HL-60 (cell line): ENCODE measurements at places on chromosomes 16 and 17.

DNA sequence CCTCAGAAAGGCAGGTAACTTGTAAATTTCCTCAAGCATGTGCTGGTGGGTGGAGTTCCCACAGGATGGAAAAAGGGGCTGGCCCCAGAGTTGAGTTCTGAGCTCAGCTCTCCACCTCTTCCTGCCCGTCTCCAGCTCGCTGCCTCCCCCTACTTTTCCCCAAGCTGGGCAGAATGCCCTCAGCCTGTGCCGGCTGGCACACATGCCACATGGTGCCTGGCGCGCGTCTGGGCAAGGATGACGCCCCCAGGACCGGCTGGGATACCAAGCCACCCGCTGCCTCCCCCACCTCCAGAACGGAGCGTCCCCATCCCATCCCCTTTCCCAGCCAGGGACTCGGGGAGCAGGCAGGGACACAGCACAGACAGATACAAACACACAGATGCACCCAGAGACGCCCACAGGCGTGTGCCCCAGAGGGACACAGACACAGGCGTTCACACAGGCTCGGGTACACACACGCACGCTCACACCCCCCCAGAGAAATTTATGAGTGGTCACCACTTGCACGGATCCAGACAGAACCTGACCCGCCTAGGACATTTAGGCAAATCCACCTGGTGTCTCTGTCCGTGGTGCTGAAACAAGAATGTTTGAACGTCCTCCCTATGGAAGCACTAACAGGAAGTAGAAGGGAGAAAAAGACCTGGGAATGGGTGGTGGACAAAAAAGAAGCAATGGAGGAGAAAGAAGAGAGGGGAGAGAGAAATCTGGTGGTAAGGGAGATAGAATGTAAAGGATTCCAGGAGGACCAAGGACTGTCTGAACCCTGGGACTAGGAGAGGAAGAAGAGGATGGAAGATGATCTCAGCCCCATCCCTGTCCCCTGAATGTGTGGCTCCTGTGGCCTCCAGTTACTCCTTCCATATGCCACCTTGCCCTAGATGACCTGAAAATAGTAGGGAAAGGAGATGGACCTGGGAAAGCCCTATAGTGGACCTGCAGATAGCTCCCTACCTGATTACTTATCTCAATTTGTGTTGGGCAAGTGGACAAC is 15.5 kb downstream of the NEUROD2 start:
- DNase-seq = no peak

DNA sequence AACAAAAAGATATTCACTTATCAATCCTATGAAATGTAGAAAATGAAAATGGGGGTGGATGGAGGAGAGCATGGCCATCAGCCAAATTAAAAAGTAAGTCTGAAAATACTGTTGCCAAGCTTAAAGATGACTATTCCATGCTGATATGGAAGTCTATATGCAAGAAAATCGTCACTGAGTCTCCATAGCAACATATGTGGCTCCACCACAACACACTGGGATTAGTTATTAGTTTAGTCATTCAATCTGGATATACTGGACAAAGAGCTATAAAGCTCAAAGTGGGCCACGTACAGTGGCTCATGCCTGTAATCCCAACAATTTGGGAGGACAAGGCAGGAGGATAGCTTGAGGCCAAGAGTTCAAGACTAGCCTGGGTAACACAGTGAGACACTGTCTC is 24.7 kb upstream of the PSMD7 start:
- DNase-seq = no peak

- peak; percentile 17 for DNase-seq
Measured at GRCh38 chr17:30113213-30113612, 3.4 kb upstream of the NSRP1 start.

DNA sequence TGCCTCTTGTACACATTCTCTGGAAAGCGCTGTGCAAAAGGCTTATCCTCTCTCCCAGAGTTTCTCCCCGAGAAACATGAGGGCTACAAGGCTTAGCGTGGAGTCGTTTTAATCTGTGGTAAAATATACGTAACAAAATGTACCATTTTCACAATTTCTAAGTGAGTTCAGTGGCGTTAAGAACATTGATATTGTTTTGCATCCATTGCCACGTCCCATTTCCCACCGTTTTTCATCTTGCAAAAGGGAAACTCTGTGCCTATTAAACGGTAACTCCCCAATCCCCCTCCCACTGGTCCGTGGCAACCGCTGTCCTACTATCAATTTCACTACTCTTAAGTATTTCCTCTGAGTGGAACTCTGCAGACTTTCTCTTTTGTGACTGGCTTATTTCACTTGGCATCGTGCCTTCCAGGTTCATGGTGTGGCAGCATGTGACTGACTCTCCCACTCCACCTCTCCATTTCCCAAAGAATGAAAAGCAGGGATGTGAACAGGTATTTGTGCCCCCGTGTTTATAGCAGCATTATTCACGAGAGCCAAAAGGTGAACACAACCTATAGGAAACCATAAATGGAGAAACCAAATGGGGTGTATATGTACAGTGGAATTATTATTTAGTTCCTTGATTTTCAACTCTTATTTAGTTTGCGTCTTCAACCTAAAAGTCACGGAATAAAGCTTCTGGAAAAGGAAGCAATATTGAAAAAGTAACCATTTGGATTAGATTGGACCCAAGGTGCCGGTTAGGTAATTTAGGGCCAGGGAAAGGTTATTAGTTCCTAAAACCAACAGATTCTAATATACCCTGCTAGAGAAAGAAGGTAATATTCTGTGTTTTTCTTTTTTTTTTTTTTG is 1.1 kb upstream of the USP32 start:
- DNase-seq = no peak

- no peak for DNase-seq
Measured at GRCh38 chr16:53922067-53922806, 218.3 kb downstream of the FTO start.

- no peak for DNase-seq
Measured at GRCh38 chr16:53415504-53415903, 18.8 kb upstream of the RBL2 start.

DNA sequence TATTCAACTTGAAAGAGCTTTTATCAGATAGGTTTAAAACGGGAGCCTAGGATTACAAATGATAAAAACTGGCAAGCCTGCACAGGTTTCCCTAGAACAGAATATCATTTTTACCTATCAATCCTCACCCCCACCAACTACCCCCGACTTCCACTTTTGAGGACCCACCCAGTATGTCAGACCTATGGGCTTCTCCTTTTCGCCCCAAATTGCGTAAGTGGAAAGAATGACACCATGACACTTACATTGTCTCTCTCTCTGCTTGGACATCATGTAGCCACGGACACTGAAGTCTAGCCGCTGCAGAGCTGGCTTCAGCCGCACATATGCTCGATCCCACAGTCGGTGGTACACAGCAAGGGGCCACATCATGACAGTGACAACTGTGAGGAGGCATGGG is 7.4 kb upstream of the PSMC3IP start:
- no peak for DNase-seq

- DNase-seq = no peak
Measured at GRCh38 chr16:69448470-69449193, 24.2 kb downstream of the CYB5B start.

GRCh38 chr17:69058165-69058564 is 2.6 kb downstream of the ABCA9 start:
- no peak for DNase-seq

GRCh38 chr16:17331991-17332390 is 138.8 kb downstream of the XYLT1 start:
- no peak for DNase-seq

DNA sequence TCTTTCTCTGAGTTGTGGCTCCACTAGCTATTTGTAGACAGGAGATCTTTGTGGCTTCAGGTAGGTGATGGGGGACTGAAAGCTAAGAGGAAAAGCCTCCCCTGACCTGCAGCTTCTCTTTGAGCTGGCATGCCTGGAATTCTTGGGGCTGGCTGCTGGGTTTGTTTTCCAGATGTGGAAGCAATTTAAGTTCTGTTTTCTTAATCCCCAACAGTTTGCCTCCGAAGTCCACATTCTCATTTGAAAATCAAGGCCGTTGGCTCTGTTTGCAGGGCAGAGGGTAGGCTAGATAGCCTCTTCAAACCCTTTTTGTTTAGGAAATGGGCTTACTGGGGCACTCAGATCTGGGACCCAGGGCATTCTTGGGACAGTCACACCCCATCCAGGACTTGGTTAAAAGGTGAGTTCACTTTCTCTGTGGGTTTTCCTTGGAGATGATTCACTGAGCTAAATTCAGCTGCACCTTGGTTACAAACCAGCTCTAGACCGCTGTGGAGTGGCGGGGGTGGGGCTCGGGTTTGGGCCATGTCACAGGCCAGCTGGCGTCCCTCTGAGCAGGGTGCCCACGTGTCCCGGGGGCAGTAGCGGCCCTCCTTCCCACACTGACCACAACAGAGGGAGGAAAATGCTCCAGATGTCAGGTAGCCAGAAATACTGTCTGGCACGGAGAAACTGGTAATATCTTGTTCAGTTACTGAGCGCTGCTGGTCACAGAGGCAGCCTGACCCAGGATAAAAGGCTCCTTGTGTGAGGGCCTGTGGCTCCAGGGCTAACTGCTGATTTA is 108.5 kb downstream of the RAB11FIP4 start:
- no peak for DNase-seq

DNA sequence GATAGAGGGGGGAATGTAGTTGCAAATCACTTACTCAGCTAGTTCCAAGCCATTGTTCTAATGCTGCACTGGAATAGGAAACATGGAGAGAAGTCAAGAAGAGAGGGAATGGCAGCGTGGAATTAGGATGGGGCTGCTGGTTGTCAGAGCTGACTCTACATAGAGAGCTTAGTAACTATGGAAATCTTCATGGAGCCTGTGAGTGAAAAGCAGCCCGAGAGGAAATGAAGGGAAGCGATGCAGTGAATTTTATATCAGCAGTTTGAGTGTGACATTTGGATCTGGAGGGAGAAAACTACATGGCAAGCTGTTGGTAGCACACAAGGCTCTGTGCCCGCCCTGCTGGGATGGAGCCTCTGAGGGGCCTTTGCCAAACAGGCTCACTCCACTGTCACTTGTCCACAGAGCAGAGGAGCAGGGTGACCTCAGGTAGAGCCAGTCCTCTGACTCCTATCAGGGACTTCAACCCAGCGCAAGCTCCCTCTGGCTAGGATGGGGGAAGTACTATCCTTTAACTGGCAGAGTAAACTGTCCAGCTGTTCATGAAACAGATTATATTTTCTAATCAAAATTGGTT is 27.9 kb upstream of the PMFBP1 start:
- DNase-seq = no peak

- no peak for DNase-seq
Measured at GRCh38 chr17:48577946-48578615, at the start of gene HOXB4. HOXB4 (minus strand) TSS chr17:48578350; CDS start chr17:48578319, 31 bp downstream.

DNA sequence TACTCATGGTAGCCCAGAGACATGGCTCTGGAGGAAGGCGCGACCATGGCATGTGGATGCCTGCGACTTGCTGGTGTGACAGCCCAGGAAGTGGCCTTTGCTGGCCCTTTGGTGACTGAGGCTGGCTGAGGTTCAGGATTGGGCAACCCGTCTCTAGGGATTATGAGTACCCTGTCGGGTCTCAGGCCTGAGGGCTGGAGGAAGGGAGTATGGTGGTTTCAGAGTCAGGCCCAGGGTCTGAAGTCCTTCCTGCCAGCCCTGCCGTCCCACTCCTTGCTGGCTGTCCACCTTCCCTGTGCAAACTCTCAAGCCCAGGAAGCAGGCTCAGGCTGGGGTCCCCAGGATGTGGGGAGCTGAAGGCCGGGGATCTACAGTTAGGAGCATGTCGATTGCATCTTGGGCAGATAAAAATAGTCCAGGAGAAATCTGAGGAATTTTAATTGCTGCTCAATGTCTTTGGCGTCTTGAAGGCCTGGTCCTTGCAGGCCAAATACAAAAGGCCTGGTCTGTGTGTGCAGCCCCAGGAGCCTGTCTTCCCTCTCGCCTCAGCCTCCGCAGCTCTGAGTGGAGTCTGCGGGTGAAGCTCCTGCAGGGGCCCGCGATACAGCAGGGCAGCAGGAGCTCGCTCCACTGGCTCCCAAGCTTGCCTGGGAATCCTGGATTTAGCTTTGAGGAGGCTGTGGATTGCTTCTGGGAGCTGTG is 52.5 kb downstream of the NKD1 start:
- DNase-seq = no peak

DNA sequence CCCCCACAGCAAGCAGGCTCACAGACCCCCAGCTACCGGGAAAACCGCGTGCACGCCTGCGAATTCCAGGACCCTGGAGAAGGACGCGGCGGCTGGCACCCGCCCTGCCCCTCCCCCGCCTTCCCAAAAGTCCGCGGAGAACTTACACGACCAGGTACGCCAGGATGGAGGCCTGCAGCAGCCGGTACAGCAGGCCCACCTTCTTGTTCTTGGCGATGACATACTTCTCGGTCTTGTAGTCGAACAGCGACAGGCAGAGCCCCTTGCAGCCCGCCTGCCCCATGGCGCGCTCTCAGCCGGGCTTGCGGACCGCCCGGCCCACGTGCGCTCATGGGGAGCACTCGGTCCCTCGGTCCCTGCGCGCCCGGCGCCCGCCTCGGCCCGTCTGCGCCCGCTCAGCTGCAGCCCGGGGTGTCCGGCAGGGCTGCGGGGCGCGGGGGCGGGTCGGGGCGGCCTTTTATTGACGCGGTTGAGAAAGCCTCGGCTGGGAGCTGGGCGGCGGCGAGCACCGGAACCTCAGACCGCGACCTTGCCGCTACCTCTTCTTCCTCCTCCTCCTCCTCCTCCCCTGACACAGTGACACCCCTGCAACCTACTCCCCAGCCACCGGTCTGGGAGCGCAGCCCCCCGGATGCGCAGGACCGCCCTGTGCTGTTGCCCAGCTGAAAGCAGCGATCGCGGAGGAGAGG is at the start of gene P2RX5:
Gene P2RX5, minus strand, starts transcription at position 433 of the 689 bp plus-strand sequence. Its CDS starts 150 bp downstream, at position 283.
- peak; percentile 38 for DNase-seq

DNA sequence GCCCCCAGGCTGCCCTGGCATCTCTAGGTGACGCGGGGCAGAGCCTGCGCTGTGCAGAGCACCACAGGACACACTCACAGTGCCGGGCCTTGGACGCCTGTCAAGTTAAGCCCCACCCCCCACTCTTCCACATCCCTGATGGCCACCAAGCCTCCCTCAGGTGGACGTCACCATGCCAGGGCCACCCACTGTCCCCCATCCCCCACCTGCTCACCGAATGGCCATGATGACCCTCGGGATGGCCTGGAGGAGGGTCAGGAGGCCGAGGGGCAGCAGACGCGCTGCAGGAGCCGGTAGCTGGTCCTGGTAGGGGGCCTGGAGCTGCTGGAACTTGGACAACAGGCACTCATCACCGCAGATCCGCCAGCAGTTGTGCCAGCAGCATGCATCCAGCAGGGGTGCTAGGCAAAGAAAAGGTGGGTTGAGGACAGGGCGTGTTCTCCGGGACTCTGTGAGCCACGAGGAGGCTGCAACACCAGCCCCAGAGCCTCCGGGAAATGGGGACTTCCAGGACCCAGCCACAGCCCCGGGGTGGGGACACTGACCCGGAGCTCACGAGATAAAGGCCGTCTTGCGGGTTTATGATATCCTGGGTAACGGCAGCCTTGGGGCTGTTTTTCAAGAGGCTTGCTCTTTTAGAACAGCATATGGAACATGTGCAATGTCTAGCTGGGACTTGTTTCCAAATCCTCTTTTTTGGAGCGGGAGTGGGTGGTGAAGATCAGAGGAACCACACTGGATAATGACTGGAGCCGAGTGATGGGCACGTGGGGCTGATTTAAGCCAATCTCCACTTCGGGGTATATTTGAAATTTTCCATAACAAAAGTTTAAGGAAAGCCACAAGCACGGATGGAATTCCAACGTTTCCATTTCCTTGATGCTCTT is 11.4 kb downstream of the C16orf95 start:
- no peak for DNase-seq
